ENCODE measurements at places on chromosomes 16 and 17. TPM values are rescaled to one million over a fixed set of nuclear protein-coding genes. Genes with fewer than 3 reads are reported as not detected.

HOXB6 gene
- not detected for total RNA-seq

- DNase-seq: peak; percentile 66
- no peak within 1 kb of the TSS for H3K27ac ChIP-seq
Measured at GRCh38 chr16:67528222-67528869, at the start of gene RIPOR1. Gene RIPOR1 (plus strand): TSS chr16:67528829. CDS start chr16:67538447, 9,618 bp downstream.

DNA sequence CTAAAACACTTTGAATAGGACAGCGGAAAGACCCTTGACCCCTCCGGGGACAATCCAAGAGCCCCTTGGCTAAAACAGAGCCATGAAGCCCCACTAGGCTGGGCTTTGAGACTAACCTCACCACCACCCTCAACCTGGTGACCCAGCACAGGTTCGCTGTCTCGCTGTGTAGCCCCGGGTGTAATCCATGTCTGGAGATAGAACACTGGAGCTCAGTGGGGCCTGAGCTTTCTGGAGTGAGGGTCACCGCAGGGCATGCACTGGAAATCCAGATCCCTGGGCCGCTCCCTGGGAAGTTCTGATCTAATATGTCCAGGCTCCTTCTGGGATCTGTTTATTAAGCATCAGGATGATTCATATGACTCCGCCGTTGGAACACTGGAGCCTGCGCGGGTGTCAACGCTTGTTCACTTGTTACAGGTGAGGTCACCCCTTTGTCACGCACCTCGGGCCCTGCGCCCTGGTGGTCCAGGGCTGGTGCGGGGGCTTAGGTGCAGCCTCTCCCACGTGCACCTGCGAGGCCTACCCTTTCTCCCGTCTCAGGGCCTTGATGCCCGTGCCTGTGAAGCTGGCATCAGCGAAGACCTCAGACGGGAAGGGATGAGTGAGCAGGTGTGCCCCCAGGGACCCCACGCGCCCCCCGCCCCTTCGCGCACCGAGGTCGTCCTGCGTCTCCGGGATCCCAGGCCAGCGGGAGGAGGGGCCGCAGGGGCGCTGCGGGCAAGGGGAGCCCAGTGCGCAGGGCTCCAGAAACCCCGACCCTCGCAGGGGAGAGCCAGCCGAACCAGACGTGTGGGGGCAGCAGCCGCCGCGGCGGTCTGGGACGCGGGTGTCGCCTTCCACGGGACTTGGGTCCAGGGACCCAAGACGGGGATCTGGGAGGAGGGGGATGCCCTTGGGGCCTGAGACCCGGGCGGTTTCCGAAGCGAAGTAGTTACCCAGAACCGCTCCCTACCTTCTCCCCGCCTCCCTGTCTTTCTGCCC, 224.1 kb upstream of the FOXF1 start:
- peak overlapping the region; percentile 87 for H3K4me3 ChIP-seq
- no peak overlapping the region for H3K27ac ChIP-seq
- no peak for DNase-seq
- no peaks in the 10 kb centered on the region for H3K36me3 ChIP-seq

- H3K4me1 ChIP-seq: no peaks in the 10 kb centered on the region
- no peaks in the 10 kb centered on the region for H3K27me3 ChIP-seq
- DNase-seq: no peak
- no peaks in the 10 kb centered on the region for H3K36me3 ChIP-seq
- H3K27ac ChIP-seq: no peak overlapping the region
Measured at GRCh38 chr16:68369168-68369567, 58.3 kb downstream of the PRMT7 start.
